ENCODE measurements at places on chromosomes 4 and X. TPM values are rescaled to one million over a fixed set of nuclear protein-coding genes. Genes with fewer than 3 reads are reported as not detected.

DNA sequence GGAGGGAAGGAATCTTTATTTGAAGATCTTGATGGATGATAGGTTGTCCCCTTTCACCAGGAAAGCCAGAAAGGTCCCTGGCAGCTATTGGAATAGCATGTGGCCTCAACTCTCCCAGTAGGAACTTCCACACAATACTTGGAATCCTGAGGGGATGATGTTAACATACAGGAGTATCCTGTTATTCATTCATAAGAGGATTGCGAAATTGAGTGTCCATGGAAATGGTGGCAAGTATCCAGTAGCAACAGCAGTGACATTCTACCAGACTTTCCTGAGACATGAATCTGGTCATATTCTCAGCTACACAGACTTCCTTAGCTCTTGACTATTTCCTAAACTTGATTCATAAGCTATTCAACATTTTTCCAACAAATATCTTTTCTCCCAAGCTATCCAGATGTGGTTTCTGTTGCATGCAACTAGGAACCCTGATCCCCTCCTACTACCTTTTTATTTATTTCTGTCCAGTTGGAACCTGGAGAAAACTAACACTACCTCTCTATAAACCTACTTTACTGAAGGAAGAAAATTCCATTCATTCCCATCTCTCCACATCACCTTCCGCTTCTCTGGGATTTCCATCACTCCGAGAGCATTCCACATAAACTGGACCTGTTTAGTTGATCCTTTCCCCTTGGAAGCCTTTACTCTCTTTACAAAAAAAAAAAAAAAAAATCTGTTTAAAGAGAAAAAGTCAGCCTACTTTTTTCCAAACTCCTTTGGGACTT, 101.8 kb downstream of the ANXA5 start:
- DNase-seq: peak; percentile 55
- no peaks in the 10 kb centered on the region for H3K4me1 ChIP-seq
- no peak overlapping the region for H3K27ac ChIP-seq

DNA sequence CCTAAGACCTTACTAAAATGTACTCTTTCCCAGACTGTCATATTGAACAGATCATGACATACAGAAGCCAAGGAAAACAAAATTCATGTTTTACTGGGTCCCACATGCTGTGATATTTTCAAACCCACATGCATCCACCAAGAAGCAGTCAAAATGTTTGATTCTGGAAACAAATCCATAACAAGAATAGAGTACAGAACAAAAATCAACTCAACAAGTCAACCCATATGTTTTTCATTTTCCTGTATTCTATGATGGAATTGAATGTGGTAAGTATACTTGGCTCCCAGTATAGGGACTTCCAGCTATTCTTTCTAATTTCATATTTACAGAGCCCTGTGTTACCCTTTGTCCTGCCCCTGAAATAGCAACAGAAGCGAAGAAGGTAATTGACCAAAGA, 106.8 kb downstream of the COL25A1 start:
- no peak for DNase-seq
- no peaks in the 10 kb centered on the region for H3K4me1 ChIP-seq
- H3K36me3 ChIP-seq: no peaks in the 10 kb centered on the region
- H3K4me3 ChIP-seq: no peak overlapping the region
- H3K27ac ChIP-seq: no peak overlapping the region
- H3K27me3 ChIP-seq: no peaks in the 10 kb centered on the region

DNA sequence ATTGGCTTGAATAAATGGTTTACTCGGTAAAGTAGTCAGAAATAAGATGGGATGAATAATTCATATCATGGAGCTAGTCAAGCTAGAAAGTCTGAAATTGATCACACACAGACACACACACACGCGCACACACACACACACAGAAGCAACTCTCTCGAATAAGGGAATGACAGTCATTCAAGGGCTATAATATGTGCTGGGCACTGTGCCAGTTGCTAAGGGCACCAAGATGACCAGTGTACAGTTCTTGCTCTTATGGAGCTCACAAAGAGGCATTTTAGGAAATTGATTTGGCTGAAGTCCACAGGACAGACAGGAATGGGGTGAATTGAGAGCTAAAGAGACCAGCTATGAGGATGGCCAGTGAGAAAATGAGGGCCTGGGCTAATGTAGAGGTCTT, 34.2 kb upstream of the SH3D19 start:
- no peaks in the 10 kb centered on the region for H3K27me3 ChIP-seq
- no peak for DNase-seq
- no peaks in the 10 kb centered on the region for H3K36me3 ChIP-seq
- H3K4me1 ChIP-seq: no peaks in the 10 kb centered on the region
- no peak overlapping the region for H3K4me3 ChIP-seq
- H3K27ac ChIP-seq: no peak overlapping the region

CENPVL1 gene
- not detected for total RNA-seq

- no peaks in the 10 kb centered on the region for H3K27me3 ChIP-seq
- H3K4me1 ChIP-seq: no peaks in the 10 kb centered on the region
- no peak overlapping the region for H3K27ac ChIP-seq
- DNase-seq: no peak
Measured at GRCh38 chrX:74606342-74606741, 8.1 kb downstream of the RLIM start.

- no peaks in the 10 kb centered on the region for H3K36me3 ChIP-seq
- no peaks in the 10 kb centered on the region for H3K27me3 ChIP-seq
- no peaks in the 10 kb centered on the region for H3K4me1 ChIP-seq
- H3K27ac ChIP-seq: no peak overlapping the region
Measured at GRCh38 chrX:26254436-26254835, 38.5 kb downstream of the MAGEB5 start.

EMCN gene
- total RNA-seq: not detected

NHS gene
- total RNA-seq: 3.8 TPM

- no peak for DNase-seq
- no peaks in the 10 kb centered on the region for H3K27me3 ChIP-seq
- no peak overlapping the region for H3K4me3 ChIP-seq
Measured at GRCh38 chr4:126955292-126956183, 677.2 kb upstream of the INTU start.

CLNK gene
- not detected for total RNA-seq

- no peaks in the 10 kb centered on the region for H3K36me3 ChIP-seq
- H3K4me1 ChIP-seq: no peaks in the 10 kb centered on the region
- no peaks in the 10 kb centered on the region for H3K27me3 ChIP-seq
- no peak overlapping the region for H3K4me3 ChIP-seq
- no peak overlapping the region for H3K27ac ChIP-seq
Measured at GRCh38 chrX:21905953-21906352, 34.6 kb upstream of the SMS start.

PRRG3 gene
- total RNA-seq: 1.0 TPM

DNA sequence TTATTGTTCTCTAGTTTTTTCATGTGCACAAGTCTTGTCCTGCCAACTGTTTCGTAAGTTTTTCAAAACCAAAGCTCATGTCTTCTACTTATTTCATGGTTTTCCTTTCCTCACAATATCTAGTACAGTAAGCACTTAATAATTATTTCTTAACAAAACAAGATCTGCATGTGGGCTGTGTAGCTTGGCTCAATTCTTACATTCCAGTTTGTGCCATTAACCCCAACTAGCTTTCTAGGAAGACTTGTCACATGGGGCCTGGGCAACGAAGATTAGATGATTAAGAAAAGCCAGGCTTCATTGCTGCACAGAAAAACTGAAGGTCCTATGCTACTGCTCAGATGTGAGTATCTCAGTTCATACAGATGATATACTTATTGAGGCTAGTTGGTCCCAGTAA, 155.3 kb upstream of the TEX13A start:
- no peaks in the 10 kb centered on the region for H3K27me3 ChIP-seq
- H3K27ac ChIP-seq: no peak overlapping the region
- DNase-seq: peak; percentile 85
- no peaks in the 10 kb centered on the region for H3K36me3 ChIP-seq
- H3K4me1 ChIP-seq: no peaks in the 10 kb centered on the region

DNA sequence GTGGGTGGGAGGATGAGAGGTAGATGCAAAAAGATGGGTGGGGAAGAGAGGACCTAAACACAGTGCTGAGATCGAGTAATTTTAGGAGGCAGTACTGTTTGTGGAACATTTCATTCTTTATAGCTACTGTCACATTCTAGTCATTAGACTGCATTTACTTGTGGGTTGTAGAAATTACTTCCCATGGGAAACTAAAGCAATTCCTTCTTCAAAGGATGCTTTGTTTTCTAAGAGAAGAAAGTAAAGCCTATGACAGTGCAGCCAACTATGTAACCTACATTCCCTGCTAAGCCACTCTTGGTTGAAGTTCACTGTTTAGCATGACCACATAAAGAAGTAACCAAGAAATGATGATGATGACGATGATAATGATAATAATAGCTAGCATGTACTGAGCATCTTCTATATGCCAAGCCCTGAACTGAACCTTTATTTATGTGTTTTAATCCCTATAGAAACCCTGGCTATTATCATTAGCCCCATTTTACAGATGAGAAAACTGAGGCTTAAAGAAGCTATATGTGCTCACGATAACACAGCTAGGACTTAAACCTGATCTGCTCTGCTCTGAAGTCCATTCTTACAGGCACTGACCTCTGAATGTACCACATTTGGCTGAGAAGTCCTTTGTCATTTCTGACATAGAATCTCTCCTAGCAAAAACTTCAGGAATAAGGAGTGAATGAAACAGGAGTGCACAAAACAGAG, 114.5 kb upstream of the KIT start:
- no peak overlapping the region for H3K27ac ChIP-seq
- H3K4me3 ChIP-seq: no peak overlapping the region
- no peaks in the 10 kb centered on the region for H3K27me3 ChIP-seq
- DNase-seq: no peak
